ENCODE measurements at places on chromosomes 16 and 17.
A peak's percentile ranks its signal among the peaks of the same experiment; 100 is the strongest.

GRCh38 chr17:73546770-73547536, 97.3 kb downstream of the SDK2 start:
- DNase-seq, result peak; percentile 91

GRCh38 chr16:54724346-54724925, 206.2 kb upstream of the IRX5 start:
- no peak for DNase-seq

- no peak for DNase-seq
Measured at GRCh38 chr17:33267271-33267790, 25.8 kb downstream of the ASIC2 start.

DNA sequence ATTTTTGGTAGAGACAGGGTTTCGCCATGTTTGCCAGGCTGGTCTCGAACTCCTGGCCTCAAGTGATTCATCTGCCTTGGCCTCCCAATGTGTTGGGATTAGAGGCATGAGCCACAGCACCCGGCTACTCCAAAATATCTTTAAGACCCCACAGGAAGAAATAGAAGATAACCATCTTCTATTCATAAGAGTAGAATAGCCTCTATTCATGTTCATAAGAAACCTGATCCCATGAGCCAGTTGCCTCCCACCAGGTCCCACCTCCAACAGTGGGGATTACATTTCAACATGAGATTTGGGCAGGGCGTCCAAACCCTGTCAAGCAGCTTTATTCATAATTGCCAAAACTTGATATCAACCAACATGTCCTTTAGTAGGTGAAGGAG, 13.9 kb upstream of the TMC7 start:
- no peak for DNase-seq

DNA sequence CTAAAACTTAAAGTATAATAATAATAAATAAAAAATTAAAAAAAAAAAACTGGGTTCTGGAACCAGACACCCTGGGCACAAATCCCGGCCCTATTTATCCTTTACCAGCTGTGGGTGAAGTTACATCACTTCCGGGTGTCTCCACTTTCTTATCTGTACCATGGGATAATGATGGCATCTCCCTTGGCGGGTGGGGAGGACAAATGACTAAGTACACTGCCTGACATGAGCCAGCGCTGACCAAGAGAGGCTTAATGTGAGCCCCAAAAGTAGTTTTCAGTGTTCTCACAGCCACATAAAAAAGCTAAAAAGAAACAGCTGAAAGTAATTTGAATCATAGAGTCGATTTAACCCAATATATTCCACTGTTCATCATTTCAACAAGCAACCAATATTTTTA, 424.9 kb downstream of the SOX9 start:
- no peak for DNase-seq

GRCh38 chr17:46191322-46192188, 1.7 kb downstream of the KANSL1 start:
- peak; percentile 85 for DNase-seq

- DNase-seq, result no peak
Measured at GRCh38 chr16:24670623-24671454, 58.6 kb upstream of the TNRC6A start.

DNA sequence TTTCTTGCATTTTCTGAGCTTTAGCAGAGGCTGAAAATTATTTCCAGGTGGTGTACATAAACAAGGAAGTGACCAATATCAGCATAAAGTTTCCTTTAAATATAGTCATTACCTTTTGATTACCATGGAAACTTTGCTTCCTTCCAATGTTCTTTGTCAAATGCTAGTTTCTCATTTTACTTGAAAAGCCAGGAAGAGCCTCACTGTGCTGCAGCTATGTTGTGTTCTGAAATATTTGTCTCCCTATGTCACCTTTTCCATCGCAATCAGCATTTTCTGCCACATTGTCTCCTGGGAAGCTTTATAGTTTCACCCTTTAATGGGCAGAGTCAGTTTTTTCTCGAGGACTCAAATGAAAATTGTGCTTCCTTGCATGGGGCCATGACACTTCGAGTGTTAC, 496.0 kb downstream of the CDH8 start:
- no peak for DNase-seq

DNA sequence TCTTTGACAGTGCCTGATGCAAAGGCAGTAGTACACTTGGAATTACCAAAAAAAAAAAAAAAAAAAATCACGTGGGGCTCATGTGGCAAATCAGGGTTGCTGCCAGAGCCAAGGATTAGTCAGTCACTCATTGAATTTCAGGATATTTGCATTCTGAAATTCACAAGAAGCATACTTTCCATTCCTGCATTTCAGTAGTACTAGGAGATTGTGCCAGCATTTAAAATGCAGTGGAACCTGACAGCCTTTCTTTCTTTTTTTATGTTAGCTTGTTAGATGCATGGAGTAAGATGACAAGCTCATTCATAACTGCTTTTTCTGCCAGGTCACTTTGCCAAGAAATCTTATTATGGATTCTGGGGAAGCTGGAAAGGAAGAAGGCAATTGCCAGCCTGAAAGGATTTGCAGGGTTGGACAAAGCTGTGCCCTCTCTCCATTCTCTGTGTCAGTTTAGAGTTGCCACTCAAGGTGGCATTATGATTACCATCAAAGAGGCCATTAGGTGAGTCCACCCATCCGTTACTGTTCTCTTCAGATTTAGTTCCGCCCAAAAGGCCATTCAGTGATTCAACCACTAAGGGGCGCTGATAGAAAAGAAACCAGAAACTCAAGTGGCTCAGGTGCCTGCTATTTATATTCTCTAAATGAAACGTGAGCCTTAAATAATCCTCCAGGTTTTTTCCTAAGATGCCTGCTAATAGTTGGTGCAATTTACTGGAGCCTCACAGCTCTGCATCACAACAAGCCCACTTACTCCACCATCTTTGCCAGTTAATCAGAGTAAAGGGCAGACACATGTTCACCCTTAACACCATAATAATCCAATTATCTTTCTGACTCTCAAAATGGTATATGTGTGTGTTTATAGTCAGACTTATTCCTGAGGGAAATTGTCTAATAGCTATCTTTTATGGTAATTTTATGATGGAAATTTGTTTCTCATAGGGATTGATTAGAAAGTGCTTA, 59.0 kb downstream of the TANGO6 start:
- DNase-seq, result peak; percentile 71

- no peak for DNase-seq
Measured at GRCh38 chr16:55471448-55472097, 7.4 kb upstream of the MMP2 start.

GRCh38 chr17:80108036-80108971, 6.9 kb downstream of the GAA start:
- no peak for DNase-seq

GRCh38 chr17:64458756-64459155, 9.8 kb downstream of the MILR1 start:
- DNase-seq, result no peak

DNA sequence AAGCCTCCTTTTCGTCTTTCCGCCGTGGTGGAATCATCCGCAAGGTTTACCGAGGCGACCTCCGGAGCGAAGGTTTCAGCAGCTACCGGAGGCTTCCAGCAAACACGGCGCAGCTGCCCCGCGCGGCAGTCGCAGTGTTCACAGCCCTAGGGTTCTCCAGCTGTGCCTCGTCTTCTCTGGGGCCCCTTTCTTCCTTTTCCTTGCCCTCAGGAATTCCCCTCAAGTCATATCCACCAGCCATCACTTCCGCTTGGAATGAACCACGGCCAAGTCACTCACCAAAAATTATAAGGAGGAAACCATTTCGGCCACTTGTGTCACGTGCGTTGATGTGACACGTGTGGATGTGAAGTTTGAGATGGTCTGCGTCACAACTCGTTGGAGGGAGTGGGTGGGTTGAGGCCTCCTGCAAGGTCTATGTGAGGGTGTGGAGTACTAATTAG, 636 bp upstream of the ERN1 start:
- DNase-seq, result no peak

DNA sequence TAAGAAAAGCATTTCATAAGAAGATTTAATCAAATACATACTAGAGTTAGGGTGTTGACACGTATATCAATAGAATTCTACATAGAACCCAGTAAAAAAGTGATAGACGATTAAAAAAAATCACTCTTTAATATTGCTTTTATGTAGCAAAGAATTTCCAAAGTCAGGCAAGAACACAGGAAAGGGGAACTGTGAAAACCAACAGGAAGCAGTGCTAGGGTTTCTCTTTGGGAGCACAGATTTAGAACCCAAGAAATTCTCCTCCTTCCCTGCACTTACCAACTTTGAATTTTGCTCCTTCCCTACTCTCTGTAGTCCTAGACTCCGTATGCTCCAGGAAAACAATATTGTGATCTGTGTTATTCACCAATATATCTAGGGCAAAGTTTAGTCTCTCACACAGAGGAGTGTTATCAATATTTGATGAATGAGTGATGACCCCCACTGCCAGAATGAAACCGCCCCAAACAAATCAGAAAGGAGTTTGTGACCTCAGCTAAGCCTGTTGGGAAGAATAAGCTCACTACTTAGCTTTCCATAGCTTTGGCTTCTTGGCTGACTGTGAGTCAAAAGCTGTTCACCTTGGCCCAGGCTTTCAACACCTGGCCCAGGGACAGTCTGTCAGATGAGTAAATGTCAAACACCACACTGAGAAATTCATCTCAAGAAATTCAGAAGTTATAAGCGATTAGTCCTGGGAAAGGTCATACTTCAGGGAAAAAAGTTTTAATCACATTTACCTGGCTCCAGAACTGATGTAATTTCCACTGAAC, 8.6 kb downstream of the RFWD3 start:
- DNase-seq, result no peak

GRCh38 chr17:1583556-1583955, 21.0 kb upstream of the PITPNA start:
- DNase-seq, result peak; percentile 71

DNA sequence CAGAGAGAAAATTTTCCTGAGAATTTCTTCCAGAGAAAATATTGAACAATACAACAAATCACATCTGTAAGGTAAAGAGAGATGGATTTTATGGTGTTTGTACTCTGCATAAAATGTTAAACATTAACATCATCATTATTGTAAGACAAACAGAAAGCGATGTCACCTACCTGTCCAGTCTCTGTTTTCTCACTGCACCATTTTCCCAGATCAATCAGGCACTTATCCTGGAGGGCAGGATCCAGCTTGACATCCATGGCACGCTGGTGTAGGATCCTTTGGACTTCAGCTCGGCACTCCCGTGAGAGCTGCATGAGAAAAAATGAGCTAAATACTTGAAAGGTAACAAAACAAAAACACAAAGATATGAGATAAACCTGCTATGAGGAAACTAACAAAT, 55.9 kb upstream of the CLEC18B start:
- DNase-seq, result no peak

- no peak for DNase-seq
Measured at GRCh38 chr17:20781260-20781659, 201.7 kb downstream of the CDRT15L2 start.

DNA sequence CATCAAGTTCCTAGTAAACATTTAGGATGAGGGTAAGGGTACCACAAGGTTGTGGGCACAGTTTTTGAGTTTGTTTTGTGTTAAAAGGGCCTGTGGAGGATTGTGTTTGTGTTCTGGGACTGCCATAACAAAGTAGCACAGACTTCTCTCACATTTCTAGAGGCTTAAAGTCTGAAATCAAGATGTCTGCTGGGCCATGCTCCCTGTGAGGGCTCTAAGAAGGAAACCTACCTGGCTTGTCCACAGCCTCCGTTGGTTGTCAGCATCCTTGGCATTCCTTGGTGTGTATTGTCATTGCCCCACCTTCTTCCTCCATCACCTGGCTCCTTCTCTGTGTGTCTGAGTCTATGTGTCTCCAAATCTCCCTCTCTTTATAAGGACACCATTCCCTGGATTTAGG, 808.1 kb upstream of the RBFOX1 start:
- DNase-seq, result no peak

- DNase-seq, result no peak
Measured at GRCh38 chr16:72677662-72678447, 370.1 kb downstream of the ZFHX3 start.

DNA sequence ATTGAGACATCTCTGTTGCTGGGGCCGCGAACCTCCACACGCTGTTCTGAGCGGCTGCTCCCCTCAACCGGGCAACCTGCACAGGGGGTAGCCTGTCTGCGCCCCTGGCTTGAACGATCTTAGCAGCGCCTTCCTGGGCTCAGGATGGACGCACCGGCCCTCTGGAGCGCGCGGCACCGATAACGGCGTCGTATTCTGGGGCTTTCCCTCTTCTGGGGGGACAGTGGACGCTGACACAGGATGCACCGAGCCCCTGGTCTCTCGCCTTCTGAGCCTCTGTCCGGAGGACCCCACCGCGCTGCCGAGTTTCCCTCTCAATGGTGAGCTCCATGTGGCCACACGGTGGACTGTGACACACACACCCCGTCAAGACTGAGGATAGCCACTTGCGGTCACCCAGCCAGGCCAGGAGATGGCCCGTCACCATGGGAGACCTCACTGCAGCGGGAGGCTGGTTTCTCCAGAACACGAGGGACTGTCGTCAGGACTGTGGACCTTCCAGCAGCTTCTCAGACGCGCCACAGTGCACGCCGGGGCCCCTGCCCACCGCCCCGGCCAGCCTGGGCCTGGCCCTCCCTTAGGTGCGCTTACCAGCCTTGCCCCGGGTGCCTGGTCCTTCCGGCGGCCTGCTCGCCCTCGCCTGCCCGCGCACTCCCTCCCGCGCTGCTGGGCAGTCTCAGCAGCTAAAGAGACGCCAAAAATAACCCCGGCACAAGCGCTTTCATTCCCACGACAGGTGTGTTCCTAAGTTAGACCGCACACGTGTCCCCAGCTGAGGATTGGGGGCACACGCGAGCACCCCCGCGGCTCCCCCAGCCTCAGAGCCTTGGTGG, 30.0 kb upstream of the PABPN1L start:
- no peak for DNase-seq

DNA sequence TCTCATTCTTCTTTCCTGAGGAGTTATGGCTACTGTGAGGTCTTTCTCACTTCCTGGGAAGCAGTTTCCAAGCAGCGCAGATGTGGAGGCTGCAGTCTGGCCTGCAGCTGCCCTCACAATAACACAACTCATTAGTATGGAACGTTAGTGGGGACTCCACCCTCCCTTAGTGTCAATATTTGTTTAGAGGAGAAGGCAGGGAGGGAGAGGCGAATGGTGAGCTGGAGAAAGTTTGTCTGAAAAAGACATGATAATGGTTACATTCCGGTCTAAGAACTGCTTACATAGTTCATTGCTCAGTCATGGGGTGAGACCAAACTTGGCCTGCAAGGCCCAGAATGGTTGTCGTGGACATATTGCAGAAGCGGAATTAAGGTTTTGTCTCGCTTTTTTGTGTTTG, 170.2 kb downstream of the HS3ST3B1 start:
- DNase-seq, result no peak
